ENCODE measurements at places on chromosomes 12 and 14.

DNA sequence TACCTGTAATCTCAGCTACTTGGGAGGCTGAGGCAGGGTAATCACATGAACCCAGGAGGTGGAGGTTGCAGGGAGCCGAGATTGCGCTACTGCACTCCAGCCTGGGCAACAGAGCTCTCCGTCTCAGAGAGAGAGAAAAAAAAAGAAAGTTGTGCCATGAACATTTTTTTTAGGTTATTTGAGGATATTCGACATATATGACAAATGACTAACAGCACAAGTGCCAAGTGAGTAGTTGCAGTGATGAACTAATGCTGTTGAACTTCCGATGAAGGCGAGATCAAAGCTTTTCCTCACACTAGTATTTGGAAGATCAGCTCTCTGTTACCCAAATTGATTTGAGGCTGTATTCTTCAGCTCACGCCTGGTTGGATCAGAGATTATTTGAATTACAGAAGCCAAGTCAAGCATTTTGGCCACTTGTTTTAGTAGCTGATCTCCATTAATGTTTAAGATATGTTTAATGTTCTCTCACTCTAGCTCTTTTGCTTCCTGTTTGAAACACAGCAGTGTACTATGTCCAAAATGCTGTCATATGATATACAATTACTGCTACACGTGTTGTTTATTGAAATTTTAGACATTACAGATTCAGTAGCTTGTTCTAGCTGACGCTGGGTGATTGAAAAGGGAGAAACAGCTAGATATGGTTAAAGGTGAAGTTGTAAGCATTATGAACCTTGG is 43.4 kb downstream of the WDR20 start:
- no peak for DNase-seq

DNA sequence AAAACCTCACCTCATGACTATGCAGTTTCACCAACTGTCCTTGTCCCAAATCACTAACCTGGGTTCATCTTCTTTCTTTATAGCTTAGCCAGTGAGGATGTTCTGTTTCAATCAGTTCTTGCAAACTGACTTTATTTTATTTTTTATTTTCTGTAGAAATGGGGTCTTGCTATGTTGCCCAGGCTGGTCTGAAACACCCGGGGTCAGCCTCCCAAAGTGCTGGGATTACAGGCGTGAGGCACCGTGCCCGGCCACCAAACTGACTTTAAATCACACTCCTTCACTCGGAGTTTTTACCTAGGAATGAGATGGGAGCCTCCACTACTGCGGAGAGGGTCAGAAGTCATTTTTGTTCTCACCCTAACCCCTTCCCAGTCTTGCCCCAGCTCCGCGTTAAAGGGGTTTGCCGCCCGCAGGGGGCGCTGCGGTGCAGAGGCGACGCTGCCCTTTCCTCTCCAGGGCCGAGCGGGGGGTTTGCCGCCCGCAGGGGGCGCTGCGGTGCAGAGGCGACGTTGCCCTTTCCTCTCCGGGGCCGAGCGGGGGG is 7.0 kb upstream of the B4GALNT3 start:
- DNase-seq: no peak

GRCh38 chr12:32454866-32455265 is 55.5 kb downstream of the FGD4 start:
- no peak for DNase-seq

- no peak for DNase-seq
These were observed 57.5 kb downstream of the ARHGAP5 start for GRCh38 chr14:32134448-32135097.

DNA sequence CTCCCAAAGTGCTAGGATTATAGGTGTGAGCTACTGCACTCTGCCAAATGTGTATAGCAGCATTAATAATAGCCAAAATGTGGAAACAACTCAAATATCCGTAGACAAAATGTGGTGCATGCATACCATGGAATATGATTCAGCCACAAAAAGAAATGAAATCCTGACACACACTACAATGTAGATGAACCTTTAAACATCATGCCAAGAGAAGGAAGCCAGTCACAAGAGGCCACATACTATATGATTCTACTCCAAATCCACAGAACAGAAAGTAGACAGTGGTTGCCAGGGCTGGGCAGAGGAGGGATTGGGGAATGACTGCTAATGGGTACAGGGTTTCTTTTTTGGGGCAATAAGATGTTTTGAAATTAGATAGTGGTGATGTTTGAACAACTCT is 7.7 kb upstream of the TMED2 start:
- no peak for DNase-seq

GRCh38 chr12:44287545-44287944 is 451.7 kb downstream of the TMEM117 start:
- no peak for DNase-seq

GRCh38 chr14:71430321-71430677 is 501.9 kb upstream of the RGS6 start:
- no peak for DNase-seq

DNA sequence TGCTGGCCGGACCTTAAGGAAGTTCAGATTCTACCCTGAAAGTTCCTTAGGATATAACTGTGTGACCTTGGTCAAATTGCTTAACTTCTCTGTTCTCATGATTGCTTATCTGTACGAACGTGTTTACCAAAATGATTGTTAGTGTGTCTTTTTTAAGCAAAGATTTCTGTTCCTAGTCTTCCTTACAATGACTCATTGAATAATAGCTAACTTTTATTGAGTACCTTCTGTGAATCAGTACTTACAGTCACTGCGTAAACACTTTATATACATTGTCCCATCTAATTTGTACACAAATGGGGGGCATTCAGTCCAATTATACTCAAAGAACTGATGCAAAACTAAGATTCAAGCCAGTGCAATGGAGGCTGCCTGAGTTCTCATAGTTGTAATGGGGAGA is 4.2 kb upstream of the TMEM30B start:
- DNase-seq: no peak

DNA sequence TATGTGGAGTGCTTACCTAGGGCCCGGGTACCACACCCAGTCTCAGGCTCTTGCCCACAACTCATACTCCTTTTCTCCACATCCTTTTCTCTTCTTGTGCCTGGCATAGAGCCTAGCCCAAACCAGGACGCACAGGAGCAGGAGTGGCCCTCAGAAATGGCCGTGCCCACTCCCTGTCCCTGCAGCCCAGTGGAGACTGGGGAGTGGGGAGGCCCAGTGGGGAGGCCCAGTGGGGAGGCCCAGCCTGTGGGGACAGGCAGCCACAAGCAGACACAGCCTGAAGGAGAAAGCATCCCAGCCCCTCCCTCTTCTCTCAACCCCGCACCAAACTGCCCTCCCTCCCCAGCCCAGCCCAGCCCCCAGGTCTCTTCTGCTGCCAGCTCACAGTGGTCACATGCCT is 196.8 kb downstream of the KIF26A start:
- DNase-seq: no peak

DNA sequence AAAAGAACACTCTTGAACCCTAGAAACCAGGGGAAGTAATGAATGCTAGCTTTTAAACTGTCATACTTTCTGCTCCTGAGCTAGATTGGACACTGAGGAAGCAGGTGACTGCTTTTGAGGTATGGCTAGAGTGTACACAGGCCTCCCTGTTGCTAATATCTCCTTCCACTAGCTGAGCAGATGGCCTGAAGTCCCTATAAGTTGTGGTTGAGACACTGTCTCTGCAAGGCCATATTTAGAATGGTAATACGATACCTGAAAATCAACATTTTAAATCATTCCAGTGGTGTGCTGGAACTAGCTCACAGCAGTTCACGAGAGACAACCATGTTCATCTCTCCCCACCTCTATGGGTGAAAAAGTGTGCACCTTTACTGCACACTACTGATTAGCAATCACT is 46.4 kb upstream of the BMP4 start:
- DNase-seq: no peak

DNA sequence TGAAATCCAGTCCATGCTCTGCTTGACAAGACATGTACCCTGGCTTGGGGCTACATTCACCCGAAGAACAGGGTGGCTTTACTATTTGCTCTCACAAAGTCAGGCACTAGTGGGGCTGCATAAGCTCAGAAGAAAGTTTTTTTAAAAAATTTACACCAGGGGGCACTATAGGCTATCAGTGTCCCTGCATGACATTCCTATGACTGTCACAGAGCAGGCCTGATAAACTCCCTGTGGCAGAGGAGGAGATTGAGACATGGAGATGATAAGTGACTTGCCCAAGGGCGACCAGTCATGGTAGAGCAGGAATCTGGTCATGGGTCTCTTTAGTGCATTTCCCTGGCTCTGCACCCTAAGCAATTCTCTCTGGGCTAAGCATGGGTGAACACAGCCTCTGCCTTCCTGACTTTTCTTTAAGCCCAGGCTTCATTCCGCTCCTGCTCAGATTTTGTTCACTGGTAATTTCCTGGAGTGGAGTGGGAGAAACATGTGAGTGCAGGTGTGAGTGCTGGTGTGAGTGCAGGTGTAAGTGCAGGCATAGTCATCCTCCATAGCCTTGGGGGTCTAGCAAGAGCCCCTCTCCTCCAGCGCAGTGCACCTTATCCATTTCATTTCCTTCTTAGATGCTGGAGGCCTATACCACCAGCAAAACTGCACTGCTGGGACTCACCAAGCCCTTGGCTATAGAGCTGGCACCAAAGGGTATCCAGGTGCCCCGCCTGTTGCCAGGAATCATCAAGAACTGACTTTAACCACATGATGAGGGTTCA is 91.6 kb downstream of the DHRS2 start:
- DNase-seq: no peak

GRCh38 chr12:132123970-132124765 is 20.0 kb downstream of the DDX51 start:
- no peak for DNase-seq

DNA sequence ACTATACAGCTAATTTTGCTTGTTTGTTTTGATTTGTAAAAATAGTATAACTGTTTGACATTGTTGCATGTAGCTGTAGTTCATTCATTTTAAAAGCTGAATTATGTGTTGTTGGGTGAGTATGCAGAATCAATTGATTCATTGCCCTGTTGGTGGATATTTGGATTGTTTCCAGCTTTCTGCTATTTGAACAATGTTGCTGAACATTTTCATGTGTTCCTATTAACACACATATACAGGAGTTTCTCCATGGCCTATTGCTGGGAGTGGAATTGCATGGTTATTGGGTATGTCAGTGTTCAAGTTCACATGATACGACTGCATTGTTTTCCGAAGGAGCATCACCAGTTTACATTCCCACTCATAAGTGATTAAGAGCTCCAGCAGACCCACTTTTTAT is 75.3 kb downstream of the SRGAP1 start:
- no peak for DNase-seq

DNA sequence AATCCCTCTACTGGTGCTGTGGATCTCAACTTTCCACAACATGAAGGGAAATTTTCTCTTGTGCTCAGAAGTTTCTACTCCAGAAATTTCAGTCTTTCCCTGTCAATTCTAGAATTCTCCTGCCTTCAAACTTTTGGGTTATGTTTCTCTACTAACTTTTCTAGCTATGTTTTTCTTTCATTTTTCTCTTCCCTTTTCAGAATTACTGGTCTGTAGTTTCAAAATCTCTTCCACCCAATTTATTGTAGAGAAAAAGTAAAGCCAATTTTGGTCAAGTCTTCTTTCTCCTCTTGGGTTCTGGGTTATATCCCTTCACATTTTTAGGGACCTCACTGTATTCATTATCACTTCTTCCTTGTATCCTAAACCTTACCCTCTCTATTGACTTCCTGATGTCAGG is 18.9 kb downstream of the CNTN1 start:
- no peak for DNase-seq

GRCh38 chr14:71049435-71050133 is 142.3 kb downstream of the PCNX1 start:
- no peak for DNase-seq

DNA sequence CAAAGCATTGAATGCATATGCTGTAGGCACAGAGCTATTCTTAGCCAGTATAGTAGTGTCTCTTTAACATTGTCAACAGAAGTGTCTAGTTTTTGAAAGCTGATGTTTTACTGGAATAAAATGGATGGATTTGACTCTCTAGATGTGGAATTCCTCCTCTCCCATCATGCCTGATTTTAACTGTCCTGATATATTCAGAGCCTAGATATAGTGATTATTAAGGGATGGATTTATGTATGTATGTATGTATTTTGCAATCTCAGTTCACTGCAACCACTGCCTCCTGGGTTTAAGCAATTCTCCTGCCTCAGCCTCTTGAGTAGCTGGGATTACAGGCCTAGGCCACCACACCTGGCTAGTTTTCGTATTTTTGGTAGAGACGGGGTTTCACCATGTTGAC is 144.8 kb upstream of the NAV3 start:
- DNase-seq: no peak

GRCh38 chr12:89344862-89345202 is 7.5 kb downstream of the DUSP6 start:
- no peak for DNase-seq

DNA sequence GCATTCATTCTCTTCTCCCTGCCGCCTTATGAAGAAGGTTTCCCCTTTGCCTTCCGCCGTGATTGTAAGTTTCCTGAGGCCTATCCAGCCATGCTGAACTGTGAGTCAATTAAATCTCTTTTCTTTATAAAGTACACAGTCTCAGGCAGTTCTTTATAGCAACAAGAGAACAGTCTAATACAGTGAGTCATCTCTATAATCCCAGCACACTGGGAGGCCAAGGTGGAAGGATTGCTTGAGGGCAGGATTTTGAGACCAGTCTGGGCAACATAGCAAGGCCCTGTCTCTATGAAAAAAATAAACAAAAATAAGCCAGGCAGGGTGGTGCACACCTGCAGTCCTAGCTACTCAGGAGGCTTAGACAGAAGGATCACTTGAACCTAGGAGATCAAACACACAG is 259.9 kb downstream of the CEP128 start:
- DNase-seq: no peak

GRCh38 chr14:104514156-104514848 is 65.3 kb upstream of the C14orf180 start:
- DNase-seq: no peak

- no peak for DNase-seq
These were observed 11.9 kb downstream of the TTC9 start for GRCh38 chr14:70653662-70654061.

DNA sequence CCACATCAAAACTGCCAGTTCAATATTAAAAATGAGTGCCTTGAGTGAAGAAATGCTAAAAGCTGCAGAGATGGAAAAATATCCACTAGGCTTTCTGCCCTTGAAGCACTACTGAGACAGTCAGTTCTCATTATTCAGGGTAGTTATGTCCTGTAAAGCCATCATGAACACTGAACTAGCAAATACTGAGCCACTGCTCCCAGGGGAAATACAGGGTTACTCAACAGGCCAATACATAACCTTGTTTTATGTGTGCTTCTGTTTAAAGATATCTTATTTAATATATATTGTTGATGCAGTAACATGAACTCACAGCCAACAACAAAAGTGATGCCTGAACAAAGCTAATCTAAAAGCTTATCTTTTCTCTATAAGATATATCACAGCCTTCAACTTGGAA is 3.3 kb downstream of the RAD52 start:
- no peak for DNase-seq
